Adipocyte (in vitro differentiated cells): ENCODE measurements at places on chromosomes 13 and 19.

DNA sequence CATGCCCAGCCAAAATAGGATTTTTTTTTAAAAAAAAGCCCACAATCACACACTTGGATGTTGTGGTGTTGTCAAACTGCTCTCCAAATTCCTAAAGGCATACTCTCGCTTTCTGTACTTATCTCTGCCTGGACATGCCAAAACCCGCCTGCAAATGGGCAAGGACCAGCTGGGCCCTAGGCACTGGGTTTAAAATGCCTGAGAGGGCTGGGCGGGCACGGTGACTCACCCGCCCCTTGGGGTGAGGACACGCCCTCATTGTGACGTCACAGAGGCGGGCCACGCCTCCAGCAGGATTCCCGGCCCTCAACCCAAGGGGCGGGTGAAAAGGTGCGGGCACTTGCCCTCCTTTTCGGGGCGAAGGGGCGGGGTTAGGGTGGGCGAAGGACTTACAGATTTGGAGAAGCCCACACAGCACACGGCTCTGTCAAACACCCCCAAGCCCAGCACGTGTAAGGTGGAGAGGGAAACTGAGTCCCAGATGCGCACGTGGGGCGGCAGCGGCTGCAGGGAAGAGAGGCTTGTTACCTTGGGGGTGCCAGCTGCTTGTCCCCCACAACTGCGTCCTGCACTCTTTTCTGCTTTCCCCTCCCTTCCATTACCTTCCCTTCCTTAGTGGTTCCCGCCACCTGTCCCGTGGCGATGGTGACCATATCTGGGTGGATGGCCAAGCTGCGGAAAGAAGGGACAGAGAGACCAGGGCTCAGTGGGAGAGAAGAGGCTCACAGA is 6.6 kb downstream of the EML2 start:
- peak; percentile 94 for DNase-seq

GRCh38 chr13:102203718-102204117 is 198.1 kb downstream of the FGF14 start:
- DNase-seq = no peak

DNA sequence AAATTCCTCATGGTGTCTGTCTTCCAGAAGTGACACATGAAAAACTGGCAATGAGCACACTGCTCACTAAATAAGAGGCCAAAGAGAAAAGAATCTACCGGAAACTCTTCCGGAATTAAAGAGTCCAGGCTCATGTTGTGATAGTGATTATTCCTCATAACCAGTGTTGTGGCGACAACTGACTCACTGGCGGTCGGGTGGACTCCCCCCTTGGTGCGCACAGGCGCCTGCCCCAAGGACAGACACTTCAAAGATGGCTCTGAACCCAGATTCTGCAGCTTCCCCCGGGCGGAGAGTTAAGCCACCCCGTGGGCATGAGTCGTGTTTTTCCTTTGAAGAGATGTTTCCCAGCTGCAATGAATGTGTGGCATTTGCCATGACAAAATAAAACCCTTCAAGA is 10.3 kb downstream of the IL17D start:
- DNase-seq = peak; percentile 56

DNA sequence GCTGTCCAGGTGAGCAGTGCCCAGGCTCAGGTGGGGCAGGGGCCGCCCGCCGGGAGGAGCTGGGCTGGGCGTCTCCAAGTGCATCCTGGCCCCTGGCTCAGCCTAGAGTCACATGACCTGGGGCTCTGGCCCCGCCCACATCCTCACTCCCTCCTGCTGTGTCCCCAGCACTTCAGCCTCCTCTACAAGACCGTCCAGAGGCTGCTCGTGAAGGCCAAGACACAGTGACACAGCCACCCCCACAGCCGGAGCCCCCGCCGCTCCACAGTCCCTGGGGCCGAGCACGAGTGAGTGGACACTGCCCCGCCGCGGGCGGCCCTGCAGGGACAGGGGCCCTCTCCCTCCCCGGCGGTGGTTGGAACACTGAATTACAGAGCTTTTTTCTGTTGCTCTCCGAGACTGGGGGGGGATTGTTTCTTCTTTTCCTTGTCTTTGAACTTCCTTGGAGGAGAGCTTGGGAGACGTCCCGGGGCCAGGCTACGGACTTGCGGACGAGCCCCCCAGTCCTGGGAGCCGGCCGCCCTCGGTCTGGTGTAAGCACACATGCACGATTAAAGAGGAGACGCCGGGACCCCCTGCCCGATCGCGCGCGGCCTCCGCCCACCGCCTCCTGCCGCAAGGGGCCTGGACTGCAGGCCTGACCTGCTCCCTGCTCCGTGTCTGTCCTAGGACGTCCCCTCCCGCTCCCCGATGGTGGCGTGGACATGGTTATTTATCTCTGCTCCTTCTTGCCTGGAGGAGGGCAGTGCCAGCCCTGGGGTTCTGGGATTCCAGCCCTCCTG is 16.8 kb upstream of the CELF5 start:
- DNase-seq = no peak

DNA sequence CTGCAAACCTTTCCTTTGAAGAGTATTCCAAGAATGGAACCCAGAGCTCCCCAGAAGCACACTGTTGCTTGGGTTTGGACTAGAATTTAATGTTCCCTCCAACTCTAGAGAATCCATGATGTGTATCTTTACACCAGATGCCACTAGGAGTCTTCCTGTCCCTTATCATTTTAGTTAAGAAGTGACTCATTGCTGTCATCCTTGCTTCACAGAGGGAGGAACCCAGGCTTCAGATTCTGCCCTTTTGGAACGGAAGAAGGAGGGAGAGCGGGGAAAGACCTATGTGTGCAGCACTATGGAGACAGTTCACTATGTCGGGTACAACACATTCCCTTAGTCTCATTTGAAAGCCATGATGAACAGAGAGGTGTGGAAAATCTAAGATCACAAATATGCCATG is 2.1 kb upstream of the ATP12A start:
- DNase-seq = no peak
